ENCODE measurements at places on chromosomes 13 and 19.

DNA sequence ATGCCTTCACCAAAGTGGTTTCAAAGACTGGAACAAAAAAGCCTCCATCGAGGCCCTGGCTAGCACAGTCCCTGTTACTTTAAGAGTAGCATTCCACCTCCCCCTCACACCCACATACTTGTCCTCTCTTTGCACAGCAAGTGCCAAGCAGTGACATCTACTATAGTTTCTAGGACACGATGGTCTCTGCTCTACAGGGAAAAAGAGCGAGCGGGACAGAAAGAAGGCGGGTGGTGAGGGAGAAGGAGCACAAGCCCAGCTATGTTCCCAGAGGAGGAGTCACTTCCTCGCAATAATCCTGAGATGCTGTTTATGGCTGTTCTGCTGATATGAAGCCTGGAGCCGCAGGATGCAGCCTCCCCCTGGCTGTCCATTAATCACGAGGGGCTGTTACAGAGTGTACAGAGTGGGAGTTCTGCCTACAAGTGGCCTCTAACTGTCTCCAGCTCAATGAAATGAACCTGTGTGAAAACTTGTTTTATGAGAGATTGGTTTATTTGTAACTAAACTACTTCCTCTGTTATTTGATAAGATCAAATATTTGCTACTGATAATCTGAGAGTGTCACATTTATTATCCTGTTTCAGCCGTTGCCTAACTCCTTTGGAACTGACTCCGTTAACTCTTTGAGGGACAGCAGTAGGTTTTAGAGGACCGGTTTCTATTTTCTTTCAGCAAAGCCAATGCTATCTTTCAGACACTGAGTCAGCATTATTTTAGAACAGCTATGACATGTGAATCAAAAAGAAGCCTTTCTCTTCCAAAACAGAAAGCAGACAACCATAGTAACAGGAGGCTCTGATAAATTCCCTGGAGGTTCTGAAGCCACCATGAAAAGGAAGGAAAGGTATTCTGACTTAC, 208.0 kb downstream of the SPRY2 start:
- no peak for DNase-seq

- DNase-seq = no peak
These were observed 1312.7 kb downstream of the SLITRK1 start for GRCh38 chr13:82569581-82569980.

DNA sequence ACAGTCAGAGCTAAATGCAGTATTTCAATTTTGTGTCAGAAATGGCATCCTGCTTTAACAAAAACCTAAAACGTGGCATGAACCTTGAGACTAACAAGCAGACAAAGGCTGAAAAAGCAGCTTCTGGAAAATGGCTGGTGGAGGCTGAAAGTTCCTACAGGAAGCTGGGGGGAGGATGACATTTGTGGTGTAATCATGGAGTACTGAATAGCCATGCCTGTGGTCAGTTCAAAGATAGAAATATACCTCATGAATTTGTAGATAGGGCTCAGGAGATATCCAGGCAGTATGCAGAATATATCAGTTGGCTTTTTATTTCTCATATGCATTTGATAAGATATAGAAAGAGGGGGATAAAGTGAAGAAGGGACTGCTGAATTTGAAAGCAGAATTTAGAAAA, 181.7 kb downstream of the UQCRFS1 start:
- no peak for DNase-seq

- peak; percentile 43 for DNase-seq
These were observed 2.8 kb downstream of the ZNF20 start for GRCh38 chr19:12137221-12137940.

- peak; percentile 78 for DNase-seq
These were observed 1.0 kb downstream of the MBOAT7 start for GRCh38 chr19:54188215-54188871.

DNA sequence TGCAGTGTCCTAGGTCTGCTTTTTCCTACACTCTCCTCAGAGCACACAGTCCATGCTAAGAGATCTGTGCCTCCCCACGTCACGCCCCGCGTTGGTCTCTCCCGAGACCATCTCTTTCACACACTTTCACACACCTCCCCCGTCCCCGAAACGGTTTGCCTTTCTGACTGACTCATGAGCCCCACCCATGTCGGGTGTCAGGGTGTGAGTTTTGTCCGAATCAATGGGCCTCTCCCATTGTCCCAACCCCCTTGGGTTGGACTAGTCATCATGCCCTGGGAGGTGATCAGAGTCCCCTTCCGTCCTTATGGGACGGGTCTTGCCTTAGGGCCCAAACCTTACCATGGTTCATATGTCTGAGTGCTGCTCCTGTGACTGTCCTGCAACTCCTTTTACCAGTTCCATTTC, 214.0 kb upstream of the HTR2A start:
- DNase-seq = no peak

DNA sequence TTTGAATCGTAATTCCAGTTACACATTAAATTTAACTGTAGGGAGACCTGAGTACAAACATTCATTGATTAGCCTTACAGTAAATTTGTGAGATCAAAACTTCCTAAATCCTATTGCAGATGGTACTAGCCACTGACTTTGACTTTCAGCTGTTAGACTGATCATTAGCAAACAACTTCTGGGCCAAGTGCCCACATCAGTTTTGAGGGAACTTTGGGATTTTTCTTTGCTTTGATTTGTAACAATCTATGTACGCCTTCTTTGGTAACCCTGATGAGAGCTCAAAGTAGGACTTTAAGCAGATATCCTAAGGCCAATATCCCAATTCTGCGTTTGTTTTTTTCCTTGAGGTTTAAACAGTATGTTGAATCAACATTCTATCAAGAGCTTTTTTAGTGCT, 131.5 kb downstream of the DLEU7 start:
- no peak for DNase-seq

- DNase-seq = no peak
These were observed 65.4 kb upstream of the ARGLU1 start for GRCh38 chr13:106633321-106633720.

DNA sequence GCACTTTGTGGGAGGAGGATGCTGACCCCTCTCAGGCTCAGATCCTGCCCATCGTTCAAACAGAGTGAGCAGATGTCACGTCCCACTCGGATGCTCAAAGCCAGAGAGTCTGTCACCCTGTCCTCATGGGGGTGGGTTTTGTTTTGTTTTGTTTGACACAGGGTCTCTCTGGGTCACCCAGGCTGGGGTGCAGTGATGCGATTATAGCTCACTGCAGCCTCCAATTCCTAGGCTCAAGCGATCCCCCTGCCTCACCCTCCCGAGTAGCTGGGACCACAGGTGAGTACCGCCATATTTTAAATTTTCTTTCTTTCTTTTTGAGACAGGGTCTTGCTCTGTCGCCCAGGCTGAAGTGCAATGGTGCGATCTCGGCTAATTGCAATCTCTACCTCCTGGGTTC, 4.0 kb downstream of the ADGRE2 start:
- DNase-seq = no peak

GRCh38 chr19:38049105-38049649, 142.2 kb downstream of the SIPA1L3 start:
- DNase-seq = peak; percentile 69

- DNase-seq = no peak
These were observed 58.2 kb downstream of the UBL3 start for GRCh38 chr13:29791997-29792780.

- no peak for DNase-seq
These were observed 792 bp downstream of the RETN start for GRCh38 chr19:7669641-7670040.

GRCh38 chr19:35379992-35380391, 9.1 kb downstream of the GPR42 start:
- DNase-seq = no peak

All from stimulated activated CD8-positive, alpha-beta memory T cell treated with anti-CD3 and anti-CD28 coated beads, Interleukin-4, amount 100 ng/mL, for 48 hours (primary cell).